Hematopoietic multipotent progenitor cell treated with erythropoietin and hydrocortisone succinate and interleukin-3 and kit ligand, for 15 days (in vitro differentiated cells): ENCODE measurements at places on chromosomes 1 and 21.
A peak's percentile ranks its signal among the peaks of the same experiment; 100 is the strongest.

DNA sequence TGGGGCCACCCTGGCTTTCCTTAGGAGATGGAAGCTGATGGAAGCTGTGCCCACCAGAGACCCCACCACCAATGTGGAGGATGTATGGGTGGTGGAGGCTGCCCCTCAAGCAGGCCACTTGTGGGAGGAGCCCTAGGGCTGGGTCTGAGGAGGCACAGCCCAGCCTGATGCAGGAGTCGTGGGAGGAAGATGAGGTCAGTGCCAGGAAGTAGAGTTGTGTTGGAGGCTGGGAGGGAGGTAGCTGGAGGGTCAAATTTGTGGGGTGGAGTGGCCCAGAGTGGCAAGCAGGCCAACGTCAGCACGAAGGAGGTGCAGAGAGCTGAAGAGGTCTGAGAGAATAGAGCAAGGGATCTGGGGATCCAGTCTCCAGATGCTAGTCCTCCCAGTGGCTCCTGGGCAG lies 119.0 kb upstream of the USP24 start:
- no peak for DNase-seq

DNA sequence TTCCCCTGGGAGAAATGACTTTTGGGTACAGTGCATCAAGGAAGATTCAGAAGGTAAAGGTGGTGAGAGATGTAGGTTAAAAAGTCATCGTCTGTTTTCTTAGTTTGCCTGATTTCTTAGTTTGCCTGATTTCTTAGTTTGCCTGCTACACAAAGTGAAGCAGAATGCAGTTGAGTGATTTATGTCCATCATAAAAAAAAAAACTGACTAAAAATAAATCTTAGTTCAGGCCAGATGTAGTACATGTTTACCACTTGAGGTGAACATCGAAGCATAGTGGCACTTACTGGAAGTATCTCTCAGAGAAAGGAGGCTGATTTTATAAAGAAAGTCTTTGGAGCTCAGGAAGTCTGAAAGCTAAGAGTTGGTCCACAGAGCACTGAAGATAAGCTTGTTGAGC lies 79.5 kb downstream of the LRRC8D start:
- DNase-seq, result no peak

DNA sequence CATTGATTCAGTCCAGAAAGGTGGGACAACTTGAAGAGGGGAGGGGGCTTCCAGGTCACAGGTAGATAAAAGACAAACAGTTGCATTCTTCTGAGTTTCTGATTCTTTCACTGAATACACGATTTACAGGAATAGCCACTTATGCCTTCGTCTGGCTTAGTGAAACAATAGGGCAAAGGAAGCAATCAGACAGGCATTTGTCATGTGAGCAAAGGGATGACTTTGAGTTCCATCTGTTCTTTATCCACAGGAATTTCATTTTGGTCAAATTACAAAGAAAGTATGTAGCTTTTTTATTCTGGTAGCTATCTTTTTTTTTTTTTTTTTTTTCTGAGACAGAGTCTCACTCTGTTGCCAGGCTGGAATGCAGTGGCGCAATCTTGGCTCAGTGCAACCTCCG lies 202.5 kb downstream of the TTLL7 start:
- DNase-seq, result no peak

DNA sequence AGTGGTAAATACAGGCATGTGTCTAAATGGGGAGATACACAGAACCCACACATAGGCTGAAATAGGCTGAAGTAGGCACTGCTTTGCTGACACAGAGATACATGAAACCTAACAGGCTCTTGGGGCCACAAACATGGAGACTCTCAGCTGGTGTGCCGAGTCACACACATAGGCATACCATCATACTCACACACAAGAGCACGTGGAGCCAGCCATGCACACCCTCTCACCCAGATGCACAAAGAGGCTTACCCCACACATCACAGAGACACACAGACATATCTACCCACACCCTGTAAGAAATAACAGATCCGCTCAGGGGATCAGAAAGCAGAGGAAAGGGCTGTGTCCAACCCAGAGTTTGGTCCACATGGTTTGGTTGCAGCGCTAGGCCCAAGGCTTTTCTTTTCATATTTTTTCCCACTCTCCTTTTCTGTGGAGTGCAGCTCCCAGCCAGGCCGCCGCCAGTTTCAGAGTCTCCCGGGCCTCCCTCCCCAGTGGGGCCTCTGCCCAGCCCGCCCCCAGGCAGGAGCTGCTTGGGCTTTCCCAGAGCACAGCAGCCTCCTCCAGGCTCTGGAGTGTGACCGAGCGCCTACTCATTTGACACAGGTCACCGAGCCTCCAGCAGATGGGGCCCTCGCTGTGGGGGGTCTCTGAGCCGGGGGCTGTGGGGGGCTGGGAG lies 3.9 kb upstream of the POU3F1 start:
- DNase-seq, result no peak

DNA sequence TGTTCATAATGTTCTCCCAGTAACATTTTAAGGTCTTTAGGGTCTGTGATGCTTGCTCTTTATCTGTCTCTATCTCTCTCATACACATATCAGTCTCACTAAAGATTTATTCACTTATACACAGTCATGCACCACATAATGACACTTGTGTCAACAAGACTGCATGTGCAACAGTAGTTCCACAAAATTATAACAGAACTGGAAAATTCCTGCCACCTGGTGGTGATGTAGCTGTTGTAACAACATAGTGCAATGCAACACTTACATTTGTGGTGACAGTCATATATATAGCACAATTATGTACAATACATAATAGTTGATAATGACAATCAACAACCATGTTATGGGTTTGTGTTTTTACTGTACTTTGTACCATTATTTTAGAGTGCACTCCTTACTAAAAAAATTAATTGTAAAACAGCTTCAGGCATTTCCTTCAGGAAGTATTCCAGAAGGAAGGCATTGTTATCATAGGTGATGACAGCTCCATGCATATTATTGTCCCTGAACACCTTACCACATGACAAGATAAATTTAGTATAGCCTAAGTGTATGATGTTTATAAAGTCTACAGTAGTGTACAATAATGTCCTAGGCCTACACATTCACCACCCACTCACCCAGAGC lies 8.1 kb downstream of the TDRD5 start:
- DNase-seq, result no peak

DNA sequence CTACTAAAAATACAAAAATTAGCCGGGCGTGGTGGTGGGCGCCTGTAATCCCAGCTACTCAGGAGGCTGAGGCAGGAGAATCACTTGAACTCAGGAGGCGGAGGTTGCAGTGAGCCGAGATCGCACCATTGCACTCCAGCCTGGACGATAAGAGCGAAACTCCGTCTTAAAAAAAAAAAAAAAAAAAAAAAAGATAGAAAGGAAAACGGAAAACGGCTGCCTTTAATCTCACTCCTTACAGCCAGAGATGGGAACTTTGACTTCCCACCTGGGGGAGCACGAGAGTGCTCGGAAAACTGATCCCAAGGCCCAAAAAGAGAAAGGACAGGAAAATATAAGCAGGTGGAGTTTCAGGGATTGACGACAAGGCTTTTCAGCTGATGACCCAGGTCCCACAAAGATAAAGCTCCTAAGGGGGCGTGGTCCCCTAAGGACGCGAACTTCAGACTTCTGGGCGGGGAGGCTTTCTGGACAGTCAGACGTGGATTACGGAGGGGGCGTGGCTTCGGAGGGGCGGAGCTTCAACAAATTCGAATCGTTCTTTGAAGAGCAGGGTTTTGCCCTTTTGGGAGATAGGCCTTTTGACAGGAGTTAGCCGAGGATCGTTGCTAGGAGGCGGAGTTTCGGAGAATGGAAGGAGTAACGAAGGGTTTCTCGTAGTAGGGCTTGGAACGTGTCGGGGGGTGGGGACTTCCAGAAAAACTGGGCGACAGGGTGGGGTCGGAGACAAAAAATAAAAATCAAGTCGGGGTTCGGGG lies 958 bp upstream of the CKS1B start:
- peak; percentile 100 for DNase-seq

DNA sequence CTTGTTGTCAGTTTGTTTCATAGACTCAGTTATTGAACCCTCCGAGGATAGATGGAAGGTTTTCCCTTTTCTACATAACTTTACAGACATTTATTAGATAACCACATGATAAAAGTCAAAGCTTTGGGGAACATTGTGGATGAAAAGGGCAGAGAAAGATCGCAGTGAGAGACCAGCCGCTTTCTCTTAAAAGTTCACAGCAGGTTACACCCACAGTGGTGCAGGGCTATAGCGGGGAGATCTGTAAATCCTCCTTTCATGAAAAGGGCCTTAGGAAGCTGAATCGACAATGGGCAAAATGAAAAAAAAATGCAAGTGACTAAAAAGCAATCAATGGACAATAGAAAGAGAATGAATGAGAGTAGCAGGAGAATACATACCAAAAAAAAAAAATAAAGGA lies 218.6 kb downstream of the GRIK1 start:
- no peak for DNase-seq

DNA sequence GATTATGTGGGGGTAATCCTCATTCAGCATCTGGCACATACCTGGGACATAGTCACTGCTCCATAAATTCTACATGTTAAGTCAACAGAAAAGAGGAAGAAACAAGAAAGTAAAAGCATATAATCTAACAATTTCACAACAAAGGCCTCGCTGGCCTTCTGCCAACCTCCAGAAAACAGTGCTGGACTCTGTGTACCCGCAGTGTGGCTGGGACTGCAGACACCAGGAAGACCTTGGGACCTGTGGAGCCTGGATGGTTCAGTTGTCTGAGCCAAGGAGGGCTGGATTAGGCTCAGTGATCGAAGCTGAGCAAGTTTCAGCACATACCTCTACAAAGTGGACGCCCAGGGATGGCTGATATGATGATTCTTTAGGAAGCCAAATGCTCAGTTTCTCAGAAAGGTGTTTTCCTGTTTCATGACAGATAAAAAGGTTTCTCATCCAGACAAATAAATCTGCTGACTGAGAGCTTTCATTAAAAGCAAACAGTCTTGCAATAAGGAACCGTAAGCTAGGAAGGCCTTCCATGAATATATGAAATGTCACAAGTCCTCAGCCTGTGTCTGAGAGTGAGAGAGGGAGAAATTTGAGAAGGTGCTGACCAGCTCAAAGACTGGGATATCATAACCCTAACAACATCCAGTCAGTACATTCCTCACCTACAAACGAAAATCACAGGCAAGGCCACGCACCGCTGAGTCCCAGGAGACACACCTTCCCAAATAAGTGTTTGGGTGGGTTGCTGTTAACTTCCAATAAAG lies 48.4 kb downstream of the CAPZB start:
- no peak for DNase-seq

DNA sequence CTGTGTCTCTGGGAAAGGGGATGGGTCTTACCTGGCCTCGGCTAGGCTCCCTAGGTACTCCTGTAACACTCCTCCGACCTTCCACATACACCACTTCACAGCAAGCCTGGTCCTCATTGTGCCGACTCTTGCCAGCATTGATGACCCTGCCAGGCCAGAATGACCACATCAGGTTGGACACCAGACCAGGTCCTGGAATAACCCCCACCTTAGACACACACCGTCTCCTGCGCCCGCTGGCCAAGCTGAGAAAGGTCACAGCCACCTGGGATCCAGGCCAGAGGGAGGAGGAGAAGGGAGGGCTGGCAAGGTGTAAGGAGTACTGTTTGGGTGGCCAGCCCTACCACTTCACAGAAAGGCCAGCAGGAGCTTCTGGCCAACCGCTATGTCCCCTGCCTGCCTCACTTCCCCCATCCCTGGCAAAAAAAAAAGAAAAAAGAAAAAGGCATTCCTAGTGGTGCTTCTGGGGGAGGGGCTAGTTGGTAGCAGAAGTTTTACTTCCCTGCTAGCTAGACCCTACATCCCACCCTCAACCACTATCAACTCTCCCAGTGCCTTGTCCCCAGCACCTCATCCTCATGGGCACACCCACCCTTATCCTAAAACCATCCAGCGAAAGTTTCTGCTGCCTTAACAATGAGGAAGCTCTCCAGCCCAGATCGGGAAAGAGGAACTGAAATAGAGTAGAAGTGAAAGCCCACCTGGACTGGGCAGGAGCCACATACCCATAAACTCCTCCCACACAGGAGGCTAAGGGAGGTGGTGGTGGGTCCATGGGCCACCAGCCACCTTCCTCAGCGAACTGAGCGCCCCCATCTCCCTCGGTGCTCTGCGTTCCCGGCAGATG lies 1.4 kb downstream of the PPM1J start:
- no peak for DNase-seq

DNA sequence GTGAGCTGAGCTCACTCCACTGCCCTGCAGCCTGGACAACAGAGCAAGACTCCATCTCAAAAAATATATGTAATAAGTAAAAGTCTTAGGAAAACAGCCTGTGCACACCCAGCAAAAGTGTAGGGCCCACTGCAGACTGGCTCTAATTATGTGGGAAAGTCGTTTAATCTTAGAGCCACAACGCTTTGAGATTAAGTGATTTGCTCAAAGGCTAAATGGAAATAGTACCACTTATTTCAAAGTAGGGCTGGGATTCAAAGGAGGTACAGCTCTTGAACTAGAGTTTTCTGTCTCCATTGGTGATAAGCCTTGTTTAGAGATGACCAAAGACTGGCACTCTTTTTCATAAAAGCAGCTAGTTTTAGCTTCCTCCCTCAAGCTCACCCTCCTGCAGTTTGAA lies 2.2 kb downstream of the TACSTD2 start:
- no peak for DNase-seq

GRCh38 chr1:55441489-55441888 lies 226.3 kb upstream of the USP24 start:
- no peak for DNase-seq

GRCh38 chr1:36304970-36305914 lies 926 bp upstream of the SH3D21 start:
- DNase-seq, result no peak

- no peak for DNase-seq
Observed at GRCh38 chr1:30664103-30664755, 59.2 kb downstream of the MATN1 start.

- peak; percentile 39 for DNase-seq
Observed at GRCh38 chr1:6600410-6601048, 2.1 kb downstream of the KLHL21 start.

DNA sequence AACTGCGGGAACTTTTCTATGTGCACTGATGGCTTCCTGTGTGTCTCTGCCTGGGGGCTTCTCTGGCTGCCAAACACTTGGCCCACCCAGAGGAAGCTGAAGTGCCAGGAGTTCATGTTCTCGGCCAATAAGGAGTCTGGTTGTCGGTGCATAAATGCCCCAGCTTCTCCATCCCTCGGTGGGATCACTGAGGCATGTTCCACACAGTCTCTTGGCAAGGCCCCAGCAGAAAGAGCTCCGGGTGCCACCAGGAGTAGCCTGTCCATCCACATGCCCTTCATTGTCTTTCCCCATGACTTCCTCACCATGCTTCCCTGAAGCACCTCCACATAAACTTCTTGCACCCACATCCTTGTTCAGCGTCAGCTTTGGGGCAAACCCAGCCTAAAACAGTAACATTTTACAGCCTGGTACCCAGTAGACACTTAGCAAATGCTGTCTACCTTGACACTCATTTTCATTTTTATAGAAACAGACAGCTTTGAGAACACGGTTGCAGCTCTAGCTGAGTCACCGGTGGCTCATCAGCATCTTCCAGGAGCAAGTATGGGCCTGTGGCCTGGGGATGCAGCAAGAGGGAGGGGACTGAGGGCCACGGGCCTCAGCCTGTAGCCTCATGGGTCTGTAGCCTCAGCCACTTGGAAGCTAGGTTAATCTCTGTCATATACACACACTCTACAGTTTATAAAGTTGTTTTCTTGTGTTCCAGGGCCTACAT lies 14.8 kb upstream of the CDCP2 start:
- DNase-seq, result no peak

GRCh38 chr1:204112876-204113730 lies 38.7 kb downstream of the ETNK2 start:
- DNase-seq, result no peak

- DNase-seq, result no peak
Observed at GRCh38 chr21:17631195-17631594, 18.5 kb upstream of the BTG3 start.
